Neural progenitor cell (in vitro differentiated cells): ENCODE measurements at places on chromosomes 6 and 20. TPM values are rescaled to one million over a fixed set of nuclear protein-coding genes. Genes with fewer than 3 reads are reported as not detected.

GRCh38 chr20:542777-543368, 717 bp downstream of the CSNK2A1 start:
- H3K36me3 ChIP-seq: peaks cover 7% of the 10 kb centered on the region
- peaks cover 6% of the 10 kb centered on the region for H3K4me1 ChIP-seq
- peak overlapping the region; percentile 94 for H3K27ac ChIP-seq
- peaks cover 32% of the 10 kb centered on the region for H3K27me3 ChIP-seq
- peak overlapping the region; percentile 98 for H3K4me3 ChIP-seq

- H3K27ac ChIP-seq: no peak overlapping the region
- no peak for DNase-seq
- H3K36me3 ChIP-seq: no peaks in the 10 kb centered on the region
- no peak overlapping the region for H3K4me3 ChIP-seq
These were observed 8.1 kb upstream of the EEF1A1 start for GRCh38 chr6:73528897-73529296.

DNA sequence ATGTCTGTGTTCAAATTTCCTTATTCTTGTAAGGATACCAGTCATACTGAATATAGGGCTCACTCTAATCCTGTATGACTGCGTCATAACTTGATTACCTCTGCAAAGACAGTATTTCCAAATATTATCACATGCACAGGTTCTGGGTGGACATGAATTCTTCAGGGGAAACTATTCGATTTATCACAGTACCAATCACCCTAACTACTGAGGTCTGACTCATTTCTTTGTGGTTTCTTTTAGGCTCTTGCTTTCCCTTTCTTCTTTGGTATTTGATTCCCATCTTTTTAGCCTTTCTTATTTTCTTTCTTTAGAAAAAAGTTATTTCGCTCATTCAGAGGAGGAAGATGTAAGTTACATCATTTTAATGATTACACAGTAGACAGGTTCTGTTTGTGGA, 40.3 kb upstream of the TBX18 start:
- no peak overlapping the region for H3K27ac ChIP-seq
- DNase-seq: no peak
- H3K36me3 ChIP-seq: no peaks in the 10 kb centered on the region
- no peaks in the 10 kb centered on the region for H3K4me1 ChIP-seq

The OPRM1 gene
- not detected in 2 replicates for total RNA-seq

The NXT1 gene
- total RNA-seq: 14.6 and 32.4 TPM in 2 replicates

The SULF2 gene
- total RNA-seq: 24.0 and 38.0 TPM in 2 replicates
